Suppressor macrophage (primary cell): ENCODE measurements at places on chromosomes 16 and 17.

GRCh38 chr17:30573603-30574175 is 96.5 kb downstream of the GOSR1 start:
- DNase-seq, result no peak

GRCh38 chr17:60451965-60452364 is 29.7 kb downstream of the CHCT1 start:
- DNase-seq, result no peak

DNA sequence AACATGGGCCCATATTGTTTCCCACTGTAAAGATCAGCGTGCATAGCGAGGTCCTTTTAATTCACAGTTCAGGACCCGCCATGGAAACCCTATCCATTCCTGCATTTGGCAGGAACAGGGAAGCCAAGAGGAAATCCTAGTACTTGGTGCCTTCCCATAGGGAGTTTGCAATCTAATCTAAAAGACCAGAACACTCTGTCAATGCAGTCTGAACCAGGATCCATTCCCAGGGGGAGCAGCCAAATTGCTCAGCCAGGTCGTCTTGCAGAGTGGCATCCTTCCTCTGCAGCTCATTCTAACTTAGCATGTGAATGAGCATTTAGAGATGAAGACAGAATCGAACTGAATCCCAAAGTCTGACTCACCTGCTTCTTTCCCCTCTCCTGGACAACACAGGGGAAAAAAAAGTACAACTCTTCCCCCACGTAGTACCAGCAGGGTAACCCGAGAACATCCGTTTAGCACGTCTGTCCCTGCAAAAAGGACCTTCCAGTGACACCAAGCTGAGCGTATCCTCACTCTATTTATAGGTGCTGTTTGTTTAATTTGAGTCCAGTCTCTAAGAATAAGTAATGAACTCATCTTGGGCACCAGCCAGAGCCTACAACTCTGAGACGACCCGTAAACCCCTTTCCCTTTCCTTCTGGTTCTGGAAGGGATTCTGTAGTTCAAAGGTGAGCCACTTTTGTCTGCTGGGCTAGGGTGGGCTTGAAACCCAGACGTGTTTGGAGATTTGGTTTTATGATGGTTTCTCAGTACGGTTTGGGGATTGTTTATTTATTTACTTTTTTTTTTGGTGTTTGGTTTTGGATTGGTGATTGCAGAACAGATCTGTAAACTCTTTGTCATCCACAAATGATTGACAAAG is 74.5 kb downstream of the ERCC4 start:
- DNase-seq, result no peak

- DNase-seq, result no peak
Observed at GRCh38 chr17:31144428-31144827, 49.7 kb downstream of the NF1 start.

- DNase-seq, result no peak
Observed at GRCh38 chr16:55900616-55901393, 25.6 kb upstream of the CES5A start.

DNA sequence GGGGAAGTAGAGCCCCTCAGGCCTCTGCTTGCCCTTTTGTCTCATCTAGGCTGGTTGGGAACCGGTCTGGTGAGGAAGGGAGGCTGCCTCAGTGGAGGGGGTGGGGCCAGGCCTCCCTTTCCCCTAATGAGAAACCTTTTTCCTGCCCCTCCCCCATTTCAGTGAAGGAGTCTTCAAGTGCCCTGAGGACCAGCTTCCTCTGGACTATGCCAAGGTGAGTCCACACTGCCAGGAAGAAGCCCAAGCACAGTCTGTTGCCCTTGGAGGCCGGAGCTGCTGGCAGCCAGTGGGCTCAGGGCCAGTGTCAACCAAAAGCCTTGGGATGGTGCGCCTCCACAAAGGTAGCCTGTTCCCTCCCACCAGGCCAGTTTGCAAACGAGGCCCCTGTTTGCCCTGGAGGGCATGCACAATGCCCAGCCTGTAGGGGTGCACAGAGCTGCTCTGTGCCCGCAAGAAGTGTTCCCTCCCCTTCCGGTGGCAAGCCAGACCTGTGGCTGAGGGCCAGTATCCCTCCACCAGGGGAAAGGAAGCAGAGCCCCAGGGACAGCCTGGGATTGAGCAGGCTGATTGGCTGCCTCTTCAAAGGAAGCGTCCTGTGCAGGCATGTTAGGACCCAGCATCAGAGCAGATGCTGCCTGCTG is 3.4 kb downstream of the TRAF4 start:
- DNase-seq, result no peak

DNA sequence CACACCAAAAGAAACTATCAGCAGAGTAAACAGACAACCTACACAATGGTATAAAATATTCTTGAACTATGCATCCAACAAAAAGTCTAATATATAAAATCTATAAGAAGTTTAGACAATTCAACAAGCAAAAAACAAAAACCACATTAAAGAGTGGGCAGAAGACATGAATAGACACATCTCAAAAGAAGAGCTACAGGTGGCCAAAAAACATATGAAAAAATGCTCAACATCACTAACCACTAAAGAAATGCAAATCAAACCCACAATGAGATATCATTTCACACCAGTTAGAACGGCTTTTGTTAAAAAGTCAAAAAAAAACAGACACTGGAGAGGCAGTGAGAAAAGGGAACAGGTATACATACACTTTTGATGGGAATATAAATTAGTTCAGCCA is 348.9 kb upstream of the MAF start:
- no peak for DNase-seq

- no peak for DNase-seq
Observed at GRCh38 chr17:80864751-80865150, 126.9 kb upstream of the CHMP6 start.

- no peak for DNase-seq
Observed at GRCh38 chr17:65035191-65035590, 21.3 kb downstream of the GNA13 start.

DNA sequence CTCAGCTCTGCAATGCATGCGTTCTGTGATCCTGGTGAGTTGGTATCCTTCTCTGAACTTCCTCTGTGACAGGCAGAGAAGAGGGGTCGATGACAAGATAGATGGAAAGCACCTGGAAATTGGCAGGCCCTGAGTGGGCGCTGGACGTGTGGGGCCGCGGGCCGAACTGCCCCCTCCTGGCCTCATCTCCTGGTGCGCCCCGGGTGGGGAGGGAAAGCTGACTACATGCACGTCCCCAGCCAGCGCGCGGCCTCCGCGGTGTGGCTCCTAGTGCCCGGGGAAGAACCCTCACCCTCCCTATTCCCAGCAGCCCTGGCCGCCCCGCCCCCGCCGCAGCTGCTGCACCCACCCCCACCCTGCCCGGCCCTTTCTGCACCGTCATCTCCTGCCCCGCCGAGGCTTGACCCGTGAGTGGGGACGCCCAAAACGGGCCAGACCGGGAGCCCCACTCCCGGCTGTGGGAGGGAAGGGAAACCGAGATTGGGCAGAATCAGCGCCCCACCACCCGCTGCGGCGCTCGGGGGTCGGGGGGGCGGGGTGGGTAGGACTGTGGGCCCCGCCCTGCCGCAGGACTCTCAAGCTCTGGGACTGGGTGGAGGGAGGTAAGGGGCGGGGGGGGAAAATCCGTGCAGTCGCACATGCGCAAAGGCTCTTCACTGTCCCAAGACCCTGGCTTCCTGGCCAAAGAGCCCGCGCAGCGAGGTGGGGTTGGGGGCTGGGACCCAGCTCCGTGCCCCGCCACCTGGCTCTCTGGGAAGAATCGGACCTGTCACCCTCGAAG is at the start of gene NOL3:
Gene NOL3, plus strand, starts transcription at position 371 of the 781 bp plus-strand sequence.
- DNase-seq, result peak; percentile 81

- DNase-seq, result no peak
Observed at GRCh38 chr16:68075980-68076379, 9.2 kb upstream of the NFATC3 start.

GRCh38 chr17:21288571-21289017 is 4.1 kb downstream of the MAP2K3 start:
- peak; percentile 59 for DNase-seq

DNA sequence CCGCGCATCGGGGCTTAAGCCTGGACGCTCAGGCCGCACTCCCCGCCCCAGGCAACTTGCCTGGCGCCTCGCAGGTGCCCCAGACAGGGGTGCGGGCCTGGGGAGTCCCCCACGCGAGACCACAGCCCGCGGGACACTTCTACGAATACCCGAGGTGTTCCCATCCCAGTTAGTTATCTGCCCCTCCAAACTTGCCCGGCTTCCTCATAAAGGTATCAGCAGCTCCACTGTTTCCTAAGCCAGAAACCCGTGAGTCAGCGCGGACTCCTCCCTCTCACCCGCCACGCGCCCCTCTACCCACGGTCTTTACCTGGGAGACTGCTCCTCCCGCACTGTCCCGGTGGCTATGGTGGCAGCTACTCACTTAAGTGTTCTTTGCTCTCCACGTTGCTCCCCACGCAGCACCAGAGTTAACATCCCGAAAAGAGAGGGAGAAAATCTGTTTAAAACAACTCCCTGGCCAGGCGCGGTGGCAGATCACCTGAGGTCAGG is 1.0 kb upstream of the CREBBP start:
- DNase-seq, result no peak

GRCh38 chr17:80815151-80815681 is 176.4 kb upstream of the CHMP6 start:
- no peak for DNase-seq

DNA sequence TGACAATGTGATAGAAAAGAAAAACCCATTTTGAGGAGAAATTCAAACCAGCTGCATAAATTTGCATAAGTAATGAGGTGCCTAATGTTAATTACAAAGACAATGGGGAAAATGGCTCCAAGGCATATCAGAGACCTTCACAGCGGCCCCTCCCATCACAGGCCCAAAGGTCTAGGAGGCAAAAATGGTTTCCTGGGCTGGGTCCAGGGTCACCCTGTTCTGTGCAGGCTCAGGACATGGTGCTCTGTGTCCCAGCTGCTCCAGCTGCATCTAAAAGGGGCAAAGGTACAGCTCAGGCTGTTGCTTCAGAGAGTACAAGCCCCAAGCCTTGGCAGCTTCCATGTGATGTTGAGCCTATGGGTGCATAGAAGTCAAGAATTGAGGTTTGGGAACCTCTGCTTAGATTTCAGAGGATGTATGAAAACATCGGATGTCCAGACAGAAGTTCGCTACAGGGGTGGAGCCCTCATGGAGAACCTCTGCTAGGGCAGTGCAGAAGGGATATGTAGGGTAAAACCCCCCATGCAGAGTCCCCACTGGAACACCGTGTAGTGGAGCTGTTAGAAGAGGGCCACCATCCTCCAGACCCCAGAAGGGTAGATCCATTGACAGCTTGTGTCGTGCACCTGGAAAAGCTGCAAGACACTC is 40.6 kb downstream of the IKZF3 start:
- no peak for DNase-seq

DNA sequence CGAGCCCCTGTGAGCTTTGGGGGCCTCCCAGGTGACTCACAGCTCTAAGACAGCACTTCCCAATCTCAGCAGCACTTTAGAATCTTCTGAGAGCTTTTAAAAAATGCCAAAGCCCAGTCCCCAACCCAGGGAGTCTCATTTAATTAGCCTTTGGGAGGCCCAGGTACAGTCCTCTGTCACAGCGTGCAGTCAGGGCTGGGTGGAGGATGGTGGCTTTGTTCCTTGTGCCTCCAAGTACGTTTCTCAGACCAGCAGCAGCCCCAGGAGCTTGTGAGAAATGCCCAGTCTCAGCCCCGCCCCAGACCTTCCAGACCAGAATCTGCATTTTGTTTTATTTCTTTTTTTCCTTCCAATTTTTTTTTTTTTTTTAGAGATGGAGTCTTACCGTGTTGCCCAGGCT is 27.4 kb upstream of the CMIP start:
- DNase-seq, result no peak

DNA sequence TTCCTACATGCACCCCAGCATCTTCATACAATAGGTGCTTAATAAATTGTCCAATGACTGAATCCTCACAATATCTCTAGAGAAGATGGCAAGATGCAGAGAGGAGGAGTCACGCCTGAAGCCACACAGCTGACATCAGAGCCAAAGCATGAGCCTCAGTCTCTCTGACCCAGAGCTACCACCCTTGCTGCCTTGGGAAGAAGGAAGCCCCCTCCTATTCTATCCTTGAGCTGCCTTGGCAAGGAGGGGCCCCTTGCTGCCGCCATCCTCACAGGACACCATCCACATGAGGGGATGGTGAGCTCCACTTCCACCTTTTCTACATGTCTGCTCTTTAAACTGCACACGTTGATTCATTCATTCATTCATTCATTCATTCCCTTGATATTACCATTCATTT is 37.0 kb upstream of the C16orf78 start:
- DNase-seq, result no peak

DNA sequence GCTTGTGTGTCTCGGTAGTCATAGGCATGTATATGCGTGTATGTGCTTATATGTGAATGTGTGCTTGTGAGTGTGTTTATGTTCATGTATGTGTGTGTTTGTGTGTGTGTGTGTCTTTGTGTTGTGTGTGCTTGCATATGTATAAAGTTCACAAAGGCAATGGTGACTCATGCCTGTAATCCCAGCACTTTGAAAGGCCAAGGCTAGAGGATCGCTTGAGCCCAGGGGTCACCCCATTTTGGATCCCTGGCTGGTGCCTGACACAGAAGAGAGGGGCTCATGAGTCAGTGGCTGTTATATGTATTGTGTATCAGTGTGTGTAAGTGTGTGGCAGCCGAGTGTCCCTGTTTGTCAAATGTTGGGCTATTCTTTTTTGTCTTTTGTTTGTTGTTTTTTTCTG is 69.3 kb downstream of the ABCC1 start:
- DNase-seq, result no peak

DNA sequence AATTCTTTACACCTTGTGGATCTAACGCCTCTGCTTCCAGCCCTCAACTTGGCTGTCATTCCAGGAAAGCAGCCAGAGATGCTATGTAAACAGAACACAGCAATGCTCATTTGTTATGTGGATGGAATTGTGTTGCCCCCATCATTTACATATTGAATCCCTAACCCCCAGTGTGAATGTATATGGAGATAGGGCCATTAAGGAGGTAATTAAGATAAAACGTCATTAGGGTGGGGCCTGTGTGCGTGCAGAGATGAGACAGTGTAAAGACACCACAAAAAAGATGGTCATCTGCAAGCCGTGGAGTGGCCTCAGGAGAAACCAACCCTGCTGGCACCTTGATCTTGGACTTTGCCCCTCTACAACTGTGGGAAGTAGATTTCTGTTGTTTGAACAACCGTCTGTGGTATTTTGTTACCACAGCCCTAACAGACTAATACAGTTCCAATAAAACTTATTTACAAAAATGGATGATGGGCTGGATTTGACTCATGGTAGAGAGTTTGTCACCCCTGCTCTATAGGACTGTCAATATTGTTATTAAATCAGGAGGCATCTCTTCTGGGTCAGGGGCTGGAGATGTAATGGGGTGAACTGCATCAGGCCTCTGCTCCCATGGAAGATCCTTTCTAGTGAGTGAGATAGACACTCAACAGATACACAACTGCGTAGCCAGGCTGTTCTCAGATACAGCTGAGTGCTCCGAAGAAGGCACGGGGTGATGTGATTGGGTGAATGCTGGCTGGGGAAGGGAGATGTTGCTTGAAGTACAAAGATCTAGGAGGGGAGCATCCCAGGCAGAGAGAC is 339.0 kb downstream of the SNX29 start:
- no peak for DNase-seq

GRCh38 chr17:83190601-83191387 is 111.4 kb downstream of the METRNL start:
- no peak for DNase-seq
